Activated CD4-positive, alpha-beta memory T cell treated with anti-CD3 and anti-CD28 coated beads for 36 hours (primary cell): ENCODE measurements at places on chromosomes 2 and 18.

DNA sequence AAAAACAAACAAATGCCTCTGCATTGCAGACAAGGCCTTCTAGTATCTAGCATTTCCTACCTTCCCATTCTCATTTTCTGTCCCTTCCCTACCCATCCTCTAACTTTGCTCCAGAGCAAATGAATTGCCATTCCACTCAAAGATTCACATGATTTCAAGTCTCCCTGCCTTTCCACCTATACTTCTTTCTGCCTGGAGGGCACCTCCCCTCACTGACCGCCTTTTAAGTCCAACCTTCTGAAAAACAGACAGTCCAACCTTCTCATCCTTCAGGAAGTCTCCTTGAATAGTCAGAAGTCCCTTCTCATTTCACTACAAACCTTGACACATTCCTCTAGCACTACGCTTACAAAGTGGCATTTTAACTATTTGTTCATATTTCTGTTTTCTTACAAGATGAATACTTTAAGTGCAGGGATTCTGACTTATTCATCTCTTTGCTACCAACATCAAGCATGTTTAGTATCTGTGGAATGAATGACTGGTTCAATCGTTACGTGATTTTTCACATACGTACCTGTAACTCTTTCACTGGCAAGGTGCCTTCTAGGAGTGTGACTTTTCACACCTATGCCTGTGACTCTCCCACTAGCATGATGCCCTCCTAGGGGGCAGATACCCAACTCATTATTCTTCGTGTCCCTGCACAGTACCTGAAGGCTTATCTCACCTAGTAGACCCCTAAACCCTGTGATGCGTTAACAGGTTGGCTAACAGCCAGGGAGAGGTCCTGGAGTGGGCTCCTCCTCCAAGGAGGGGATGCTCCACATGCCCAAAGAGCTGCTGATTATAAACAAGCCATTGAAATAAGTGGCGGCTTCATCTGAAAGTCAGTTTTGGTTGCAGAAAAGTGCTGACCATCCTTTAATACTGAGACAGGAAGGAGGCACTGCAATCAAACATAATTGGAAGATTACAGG, 356.2 kb downstream of the MYCN start:
- no peak for DNase-seq

GRCh38 chr18:63965716-63966330, 4.1 kb upstream of the SERPINB8 start:
- no peak for DNase-seq

GRCh38 chr2:84876369-84876768, 4.5 kb downstream of the TRABD2A start:
- DNase-seq, result no peak

DNA sequence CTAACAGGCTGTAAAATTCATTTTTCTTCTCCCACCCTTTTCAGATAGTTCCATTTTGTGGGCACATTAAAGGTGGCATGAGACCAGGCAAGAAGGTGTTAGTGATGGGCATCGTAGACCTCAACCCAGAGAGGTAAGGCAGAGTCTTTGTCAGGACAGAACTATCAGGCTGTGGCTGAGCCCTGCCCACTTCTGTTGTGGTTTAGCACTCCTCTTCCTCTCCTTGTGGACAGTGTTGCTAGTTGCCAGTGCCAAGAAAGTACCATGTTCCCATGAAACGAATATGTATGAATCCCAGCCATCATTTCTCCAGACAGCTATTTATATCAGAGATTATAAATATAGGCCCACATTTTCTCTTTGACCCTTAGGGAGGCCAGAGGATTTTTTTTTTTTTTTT, 1.6 kb downstream of the LGALSL start:
- DNase-seq, result no peak

- peak; percentile 37 for DNase-seq
These were observed 35.5 kb upstream of the PELI1 start for GRCh38 chr2:64179582-64180321.

DNA sequence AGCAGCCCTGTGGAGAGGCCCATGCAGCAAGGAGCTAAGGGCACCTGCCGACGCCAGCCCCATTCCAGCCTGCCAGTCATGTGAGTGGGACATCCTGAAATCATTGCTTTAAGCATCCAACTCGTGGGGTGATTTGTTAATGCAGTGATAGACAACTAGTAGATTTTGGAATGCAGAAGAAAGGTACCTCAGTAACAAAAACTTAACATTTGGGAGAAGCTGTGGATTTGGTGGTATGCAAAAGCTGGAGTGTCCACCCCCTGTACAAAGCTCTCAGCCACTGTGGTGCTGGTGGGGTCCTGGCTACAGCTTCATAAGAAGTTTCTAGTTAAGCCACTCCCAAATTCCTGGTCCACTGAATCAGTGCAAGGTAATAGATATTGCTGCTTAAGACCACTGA, 37.2 kb upstream of the GNAL start:
- DNase-seq, result no peak

- no peak for DNase-seq
These were observed 20.4 kb downstream of the ATP6V1B1 start for GRCh38 chr2:70956141-70956540.

GRCh38 chr2:49770919-49771318, 616.6 kb upstream of the FSHR start:
- DNase-seq, result no peak

- no peak for DNase-seq
These were observed 676.4 kb upstream of the CHAC2 start for GRCh38 chr2:53091183-53091582.

DNA sequence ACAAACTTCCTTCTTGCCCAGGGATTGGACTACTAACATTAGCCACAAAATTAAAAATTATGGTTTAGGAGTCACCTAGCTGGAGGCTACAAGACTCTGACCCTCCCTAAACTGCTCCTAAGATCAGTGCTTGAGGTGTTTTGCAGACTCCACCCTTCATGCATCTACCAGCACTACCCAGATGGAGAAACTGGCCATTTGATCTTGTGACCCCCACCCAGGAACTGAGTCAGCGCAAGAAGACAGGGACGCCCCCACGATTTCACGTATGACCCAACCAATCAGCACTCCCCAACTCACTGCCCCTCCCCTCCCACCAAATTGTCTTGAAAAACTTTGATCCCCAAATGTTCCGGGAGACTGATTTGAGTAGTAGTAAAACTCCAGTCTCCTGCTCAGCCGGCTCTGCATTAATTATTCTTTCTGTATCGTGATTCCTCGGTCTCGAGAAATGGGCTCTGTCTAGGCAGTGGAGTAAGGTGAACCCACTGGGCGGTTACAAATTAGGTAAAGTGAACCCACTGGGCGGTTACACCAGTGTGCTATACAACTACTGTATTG, 40.1 kb upstream of the CCDC88A start:
- DNase-seq, result no peak

- no peak for DNase-seq
These were observed 49.2 kb downstream of the MYOM1 start for GRCh38 chr18:3170441-3171161.

- DNase-seq, result no peak
These were observed 249.1 kb downstream of the FAM210A start for GRCh38 chr18:13477147-13477683.

DNA sequence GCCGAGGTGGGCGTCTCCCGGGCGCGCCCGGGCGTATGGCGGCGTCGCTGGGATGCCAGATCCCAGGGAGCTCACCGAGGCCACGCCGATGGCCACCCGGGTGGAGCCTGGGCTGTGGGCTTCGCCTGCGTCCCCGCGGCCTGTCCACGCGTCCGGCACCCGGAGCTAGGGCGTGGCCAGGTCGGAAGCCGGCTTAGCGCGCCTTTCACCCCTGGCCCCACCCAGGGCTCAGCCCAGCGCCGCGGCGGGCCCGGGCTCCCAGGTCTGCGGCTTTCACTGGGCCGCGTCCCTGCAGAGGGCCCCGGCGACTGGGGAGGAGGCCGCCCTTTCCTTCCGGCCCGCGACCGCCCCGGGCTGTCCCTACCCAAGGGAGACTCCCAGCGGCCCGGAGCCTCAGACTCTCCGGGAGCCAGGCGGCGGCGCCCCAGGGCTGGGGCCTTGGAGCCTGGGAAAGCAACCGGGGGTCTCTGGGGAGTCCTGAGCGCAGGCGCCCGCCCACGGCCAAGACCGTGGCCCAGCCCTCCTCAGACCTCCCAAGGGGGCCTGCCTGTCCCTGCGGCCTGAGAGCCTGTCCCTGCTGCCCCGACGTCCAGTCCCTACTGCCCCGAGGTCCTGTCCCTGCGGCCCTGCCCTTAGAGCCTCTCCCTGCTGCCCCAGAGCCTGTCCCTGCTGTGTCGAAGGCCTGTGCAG, 36.3 kb upstream of the ITM2C start:
- no peak for DNase-seq

DNA sequence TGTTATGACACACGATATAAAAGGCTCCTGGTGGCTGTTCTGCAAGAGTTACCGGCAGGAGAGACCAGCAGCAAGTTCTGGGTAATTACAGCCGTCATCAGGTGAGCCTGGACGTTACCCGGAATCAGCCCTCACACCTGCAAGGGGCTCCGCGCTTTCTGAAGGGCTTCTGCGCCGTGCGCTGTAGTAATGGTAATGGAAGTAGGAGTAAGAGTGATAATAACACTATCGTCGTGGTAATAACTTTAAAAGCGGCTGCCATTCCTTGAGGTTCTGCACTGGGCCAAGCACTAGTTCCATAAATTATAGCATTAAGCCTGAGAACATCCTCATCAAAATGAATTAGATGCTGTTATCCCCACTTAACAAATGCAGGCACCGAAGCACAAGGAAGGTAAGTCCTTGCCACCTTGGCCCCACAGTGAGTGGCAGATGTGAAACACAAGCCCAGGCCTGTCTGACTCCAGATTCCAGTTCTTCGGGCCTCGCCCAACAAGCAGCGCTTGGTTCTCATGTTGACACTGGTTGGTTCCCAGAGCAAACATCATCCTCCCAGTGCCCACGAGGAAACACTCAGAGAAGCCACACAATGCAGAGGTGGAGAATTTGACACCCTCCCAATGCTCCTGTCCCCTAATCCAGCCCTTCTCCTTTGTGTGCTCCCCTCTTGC, 205.2 kb downstream of the EIPR1 start:
- DNase-seq, result no peak
